ENCODE measurements at places on chromosomes 4 and X.

GRCh38 chr4:52862639-52863161 is 583 bp downstream of the RASL11B start:
- no peak for DNase-seq

DNA sequence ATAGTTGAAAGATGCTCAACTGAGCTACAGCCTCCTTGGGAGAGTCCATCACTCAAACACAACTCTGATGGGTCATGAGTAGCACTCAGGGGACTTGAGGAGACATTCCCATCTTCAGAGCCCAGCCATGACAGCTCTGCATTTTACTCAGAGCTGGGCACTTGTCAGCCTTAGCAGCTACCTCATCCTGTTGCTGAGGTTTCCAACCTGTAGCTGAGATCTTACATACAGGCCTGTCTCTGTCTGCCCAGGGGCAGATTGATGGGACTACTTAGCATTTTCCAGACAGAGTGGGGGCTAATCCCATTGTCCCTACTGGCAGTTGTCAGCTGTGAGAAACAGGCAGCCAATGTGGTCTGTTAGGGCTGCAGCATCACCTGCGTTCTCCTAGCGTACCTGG is 3.5 kb downstream of the FHDC1 start:
- no peak for DNase-seq

- DNase-seq, result no peak
These were observed 1015.1 kb downstream of the RPA4 start for GRCh38 chrX:97898798-97899197.

DNA sequence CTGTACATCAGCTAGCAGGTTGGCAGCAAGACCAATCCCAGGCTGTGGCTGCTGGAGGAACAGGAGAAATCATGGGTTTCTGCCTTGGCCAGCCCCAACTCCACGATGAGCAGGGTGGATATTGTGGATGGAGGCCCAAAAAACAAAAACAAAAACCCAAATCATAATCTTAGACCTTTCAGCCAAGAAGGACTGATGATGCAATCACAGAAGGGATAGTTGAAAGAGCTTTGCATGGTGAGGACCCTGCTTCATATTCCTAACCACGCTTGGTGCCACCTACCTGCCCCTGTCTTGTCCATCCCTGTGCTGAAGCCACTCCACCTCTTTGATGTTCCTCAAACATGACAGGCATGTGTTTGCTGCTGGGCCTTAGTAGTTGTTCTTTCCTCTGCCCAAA is 68.8 kb upstream of the CT45A1 start:
- no peak for DNase-seq

- DNase-seq, result no peak
These were observed 495.2 kb downstream of the MID1IP1 start for GRCh38 chrX:39296472-39296871.

GRCh38 chrX:150775569-150776350 is 82.6 kb downstream of the MTMR1 start:
- no peak for DNase-seq

GRCh38 chrX:17005712-17006368 is 59.4 kb downstream of the REPS2 start:
- no peak for DNase-seq

DNA sequence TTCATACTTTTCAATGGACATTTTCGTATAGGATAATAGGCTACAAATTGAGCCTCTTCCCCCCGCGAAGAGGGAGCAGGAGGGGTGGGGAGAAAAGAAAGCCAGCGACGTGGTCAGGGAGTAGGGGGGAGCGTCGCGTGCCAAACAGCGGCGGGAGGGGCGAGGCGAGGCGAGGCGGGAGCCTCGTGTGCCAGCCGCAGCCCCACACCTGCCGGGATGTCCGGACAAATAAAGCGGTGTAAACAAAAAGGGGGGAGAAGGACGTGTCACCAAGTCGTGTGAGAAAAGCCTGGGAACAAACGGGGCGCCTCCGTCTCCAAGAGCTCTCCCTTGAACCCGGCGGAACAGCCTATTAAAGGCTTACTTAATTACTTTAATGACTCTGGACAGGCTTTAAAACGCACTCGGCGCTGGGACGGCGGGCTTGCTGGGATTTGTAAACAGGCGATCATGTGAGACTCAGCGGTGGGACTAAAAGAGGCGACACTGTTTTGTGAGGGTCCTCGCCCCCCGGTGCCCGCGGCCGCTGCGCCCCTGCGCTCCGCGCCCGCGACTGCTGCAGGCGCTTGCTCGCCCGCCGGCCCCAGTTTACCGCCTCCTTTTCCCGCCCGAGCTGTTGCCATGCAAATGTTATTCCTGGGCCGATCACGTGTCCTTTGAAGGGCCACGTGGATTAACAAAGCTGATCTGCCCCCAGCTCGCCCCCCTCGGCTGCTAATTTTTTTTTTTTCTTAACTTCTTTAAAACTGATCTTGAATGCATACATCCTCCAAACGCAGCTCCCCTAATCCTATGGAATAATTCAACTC is at the start of gene HELT:
HELT (plus strand) TSS at position 527 of the 809 bp plus-strand sequence. CDS start 439 bp downstream, outside the sequence.
- no peak for DNase-seq

DNA sequence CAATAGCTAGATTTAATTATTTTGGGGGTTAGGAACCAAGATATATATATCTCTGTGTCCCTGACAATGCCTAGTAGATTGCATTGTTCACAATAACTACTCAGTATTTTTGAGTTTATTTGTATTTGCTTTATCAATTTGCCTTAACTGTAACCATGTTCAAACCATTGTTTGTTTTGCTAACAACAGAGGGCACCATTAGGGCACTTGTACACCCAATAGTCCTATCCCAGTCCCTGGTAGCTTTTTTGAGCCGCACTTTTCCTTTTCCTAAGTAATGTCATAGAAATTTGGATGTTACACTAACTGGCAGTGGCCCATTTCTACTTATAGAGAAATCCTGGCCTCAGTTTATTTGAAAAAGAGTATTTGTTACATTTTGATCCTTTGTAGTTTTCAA is 575 bp upstream of the KLHL5 start:
- DNase-seq, result no peak

GRCh38 chrX:150099316-150099715 is 161.0 kb upstream of the EOLA2 start:
- DNase-seq, result no peak

DNA sequence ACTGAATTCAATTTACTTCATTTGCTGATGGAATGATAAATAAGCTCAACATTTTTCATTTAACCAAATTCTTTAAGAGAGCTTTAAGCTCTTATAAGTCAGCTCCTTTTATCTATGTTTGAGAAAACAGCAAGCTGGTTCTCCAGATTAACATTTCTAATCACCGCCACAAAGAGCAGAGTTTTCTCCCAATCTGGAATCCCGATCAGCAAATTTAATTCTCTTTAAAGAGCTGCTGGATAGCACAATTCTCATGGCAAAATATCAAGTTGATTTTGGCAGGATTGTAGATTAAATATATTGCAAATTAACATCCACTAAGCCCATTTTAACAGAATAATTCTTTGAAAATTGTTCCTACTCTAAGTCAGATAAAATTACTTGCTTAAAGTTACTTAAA is 48.8 kb downstream of the RPS6KA3 start:
- no peak for DNase-seq

- DNase-seq, result no peak
These were observed 29.2 kb downstream of the MSX1 start for GRCh38 chr4:4888695-4889094.

DNA sequence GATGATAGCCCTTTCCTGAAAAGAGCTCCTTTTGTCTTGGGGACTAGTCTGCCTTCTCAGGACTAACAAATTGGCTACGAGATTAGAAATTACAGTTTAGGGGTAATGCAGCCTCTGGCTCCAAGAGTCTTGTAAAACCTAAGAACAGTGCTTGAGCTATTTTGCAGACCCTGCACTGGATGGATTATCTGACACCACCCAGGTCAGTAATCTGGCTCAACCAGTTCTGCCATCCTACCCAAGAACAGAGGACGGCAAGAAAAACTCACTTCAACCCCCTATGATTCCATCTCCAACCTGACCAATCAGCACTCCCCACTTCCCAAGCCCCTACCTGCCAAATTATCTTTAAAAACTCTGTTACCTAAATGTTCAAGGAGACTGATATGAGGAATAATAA is 225.1 kb downstream of the FAM47A start:
- DNase-seq, result no peak
